ENCODE measurements at places on chromosomes 7 and 10. TPM values are rescaled to one million over a fixed set of nuclear protein-coding genes. Genes with fewer than 3 reads are reported as not detected.

The MYL10 gene
- not detected for total RNA-seq

The SH2B2 gene
- 16.4 TPM for total RNA-seq

The HABP2 gene
- total RNA-seq: not detected

The PPP1R17 gene
- total RNA-seq: 1.2 TPM

The ZSCAN25 gene
- 23.4 TPM for total RNA-seq

The ELOVL3 gene
- total RNA-seq: 0.23 TPM

The SH3PXD2A gene
- 23.2 TPM for total RNA-seq

The NUTM2D gene
- 13.0 TPM for total RNA-seq

The ABCC2 gene
- 6.2 TPM for total RNA-seq

The COL1A2 gene
- 110 TPM for total RNA-seq

The MMP21 gene
- not detected for total RNA-seq

The PRDX3 gene
- 147 TPM for total RNA-seq

The PARG gene
- 51.2 TPM for total RNA-seq

The OR6V1 gene
- not detected for total RNA-seq

The PNLIPRP3 gene
- not detected for total RNA-seq

The PLEKHS1 gene
- total RNA-seq: not detected

The RHOBTB1 gene
- 15.8 TPM for total RNA-seq

The CPEB3 gene
- 1.4 TPM for total RNA-seq

The ASIC3 gene
- 6.0 TPM for total RNA-seq

The PLXNA4 gene
- total RNA-seq: 21.7 TPM

The SPDYE2 gene
- not detected for total RNA-seq

The H2BK1 gene
- not detected for total RNA-seq

The SYT15 gene
- total RNA-seq: 1.4 TPM

The CCDC3 gene
- 6.4 TPM for total RNA-seq

The EPO gene
- total RNA-seq: 0.23 TPM

The CASTOR2 gene
- 40.2 TPM for total RNA-seq

The SMNDC1 gene
- 46.5 TPM for total RNA-seq

The SLC16A12 gene
- total RNA-seq: not detected

The SHH gene
- total RNA-seq: not detected

The TSPAN13 gene
- total RNA-seq: 37.3 TPM

The KIAA1217 gene
- 10.5 TPM for total RNA-seq

The C7orf33 gene
- not detected for total RNA-seq

The SLC13A1 gene
- total RNA-seq: not detected

The CPED1 gene
- total RNA-seq: 4.3 TPM

The BHLHA15 gene
- not detected for total RNA-seq

The KIAA1549 gene
- total RNA-seq: 34.8 TPM

The LIPF gene
- not detected for total RNA-seq

The LIPK gene
- not detected for total RNA-seq

The LIPM gene
- total RNA-seq: not detected

The TMEM229A gene
- total RNA-seq: 10.9 TPM

The INMT gene
- total RNA-seq: 0.34 TPM

The TMEM176B gene
- 2.2 TPM for total RNA-seq

The CNTNAP2 gene
- total RNA-seq: 12.9 TPM

The UPF2 gene
- 26.2 TPM for total RNA-seq

The LRRC72 gene
- total RNA-seq: not detected

The CALCR gene
- 0.07 TPM for total RNA-seq

The TOMM7 gene
- total RNA-seq: 162 TPM
